ENCODE measurements at places on chromosomes 5 and 9.

DNA sequence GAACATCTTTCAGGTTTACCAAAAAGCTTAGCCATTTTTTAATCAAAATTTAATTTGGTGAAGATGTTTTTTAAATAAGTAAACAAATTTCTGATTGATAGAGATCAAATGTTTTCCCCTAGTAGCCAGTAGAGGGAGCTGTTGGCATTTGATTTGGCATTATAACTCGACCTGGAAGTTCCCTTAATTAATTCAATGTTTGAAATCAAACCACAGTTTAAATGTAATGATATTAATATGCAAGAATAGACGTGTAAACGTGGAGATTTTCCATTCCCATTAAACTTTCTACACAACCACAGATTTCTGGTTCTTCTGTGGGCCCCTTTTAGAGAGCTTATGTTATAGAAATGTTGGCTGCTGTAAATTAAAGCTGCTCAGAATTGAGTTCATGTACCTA is 148.1 kb upstream of the MPDZ start:
- DNase-seq: peak; percentile 30

- DNase-seq: no peak
Measured at GRCh38 chr5:147375151-147375550, 134.7 kb downstream of the DPYSL3 start.

- no peak for DNase-seq
Measured at GRCh38 chr5:76742583-76742982, 26.7 kb downstream of the F2R start.

DNA sequence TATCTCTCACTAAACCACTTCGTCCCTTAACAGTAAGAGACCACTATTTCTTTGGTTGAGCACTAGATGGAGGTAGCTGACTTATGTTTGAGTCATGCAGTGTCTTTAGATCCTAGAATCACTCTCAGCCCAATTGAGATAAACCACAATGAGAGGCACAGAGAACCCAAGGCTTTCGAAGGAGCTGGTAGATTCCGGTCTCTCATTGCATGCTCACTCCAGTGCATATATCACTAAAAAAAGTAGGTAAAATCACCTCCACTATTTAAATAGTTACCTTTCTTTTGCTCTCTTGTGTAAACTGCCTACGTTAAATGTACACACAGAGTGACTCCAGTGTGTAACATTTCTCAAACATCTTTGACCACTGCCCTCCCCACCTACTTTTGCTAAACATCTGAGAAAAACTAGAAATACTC is 27.6 kb downstream of the ACTL7A start:
- no peak for DNase-seq

DNA sequence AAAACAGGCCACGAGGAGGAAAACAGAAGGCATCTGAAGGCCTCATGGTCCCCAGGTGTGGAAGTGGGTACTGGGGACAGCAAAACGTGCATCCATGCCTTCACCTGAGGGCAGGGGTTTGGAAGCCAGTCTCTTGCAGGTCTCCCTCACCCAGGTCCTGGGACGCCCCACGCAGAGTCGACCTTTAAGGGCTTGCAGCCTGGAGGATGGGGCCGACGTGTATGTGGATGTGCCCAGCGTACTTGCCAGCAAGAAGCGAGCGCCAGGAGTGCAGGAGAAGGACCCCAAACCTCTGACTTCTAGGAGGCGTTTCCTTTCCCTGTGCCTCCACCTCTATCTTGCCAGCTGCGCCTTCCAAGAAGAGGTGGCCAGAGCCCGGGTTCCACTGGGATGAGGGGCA is 65.9 kb downstream of the OTULIN start:
- no peak for DNase-seq

GRCh38 chr9:95363051-95363841 is 45.7 kb upstream of the FANCC start:
- no peak for DNase-seq

DNA sequence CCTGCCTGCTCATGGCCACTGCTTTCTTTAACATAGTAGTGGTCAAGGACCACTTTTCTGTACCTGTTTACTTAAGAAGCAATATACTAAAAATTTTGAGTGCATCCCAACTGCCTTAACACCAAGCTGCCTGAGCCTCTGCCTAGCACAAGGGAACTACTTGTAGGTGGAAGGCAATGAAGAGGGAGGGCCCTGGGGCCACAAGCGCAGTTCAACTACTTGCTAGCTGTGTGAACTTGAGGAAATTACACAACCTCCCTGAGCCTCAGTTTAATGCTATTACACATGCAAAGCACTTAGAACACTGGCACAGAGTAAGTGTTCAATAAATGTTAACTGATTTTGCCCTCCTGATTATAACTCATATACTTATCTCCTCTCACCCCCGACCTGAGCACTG is 6.3 kb downstream of the ARL15 start:
- no peak for DNase-seq

GRCh38 chr5:125149527-125149926 is 403.1 kb upstream of the ZNF608 start:
- DNase-seq: no peak

GRCh38 chr5:32779754-32780415 is 68.8 kb downstream of the NPR3 start:
- DNase-seq: no peak

DNA sequence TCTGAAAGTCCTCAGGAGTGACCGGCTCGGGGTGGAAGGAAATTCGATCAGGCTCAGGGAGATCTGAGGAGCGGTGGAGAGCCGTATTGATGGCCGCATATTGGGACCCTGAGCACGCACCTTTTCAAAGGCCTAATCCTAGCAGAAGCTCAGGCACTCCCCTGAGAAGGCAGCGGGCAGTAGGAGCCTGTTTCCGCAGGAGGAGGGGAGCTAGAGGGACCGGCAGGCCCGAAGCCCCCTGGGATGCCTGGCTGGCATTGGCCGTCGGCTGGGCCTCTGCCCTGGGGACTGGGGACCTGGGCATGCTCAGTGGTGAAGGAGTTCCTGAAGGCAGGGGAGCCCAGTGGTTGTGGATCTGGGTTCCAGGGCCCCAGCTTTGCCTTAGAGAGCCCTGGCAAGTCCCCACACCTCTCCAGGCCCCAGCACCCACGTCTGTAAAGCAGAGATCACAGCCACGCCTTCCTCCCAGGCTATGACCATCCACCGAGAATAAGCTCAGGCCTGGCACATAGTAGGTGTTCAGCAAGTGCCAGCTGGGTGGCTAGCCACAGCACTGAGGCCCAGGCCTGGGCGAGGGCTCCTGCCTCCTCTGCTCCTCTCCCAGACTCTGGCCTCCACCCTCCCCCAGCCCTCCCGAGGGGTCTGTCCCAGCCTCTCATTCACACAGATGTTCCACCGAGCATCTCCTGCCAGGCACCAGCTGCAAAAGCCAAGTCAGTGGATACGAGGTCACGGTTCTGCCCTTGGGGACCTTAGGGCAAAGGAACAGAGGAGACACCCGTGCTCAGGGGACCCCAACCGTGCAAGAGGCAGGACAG is 17.2 kb upstream of the QRFP start:
- no peak for DNase-seq

DNA sequence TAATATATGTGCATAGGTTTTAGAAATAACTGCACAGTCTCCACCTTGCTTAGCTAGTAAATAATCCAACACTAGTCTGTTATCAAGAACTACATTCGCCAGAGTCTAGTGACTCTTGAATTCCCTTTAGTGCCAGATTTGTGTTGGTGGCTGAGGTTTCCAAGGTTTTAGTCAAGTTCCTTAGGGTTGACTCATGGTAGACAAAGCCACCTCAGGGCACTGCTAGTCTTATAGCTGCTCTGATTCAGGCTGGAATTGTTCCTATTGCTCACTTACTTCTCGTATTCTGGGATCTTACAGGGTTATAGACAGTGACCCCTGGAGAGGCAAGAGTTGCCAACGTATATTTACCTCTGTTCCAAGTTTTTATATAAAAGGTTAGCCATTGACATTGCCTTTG is 1369.8 kb upstream of the CDH9 start:
- DNase-seq: no peak

- DNase-seq: no peak
Measured at GRCh38 chr9:129270205-129270604, 92.1 kb upstream of the IER5L start.

GRCh38 chr5:11514705-11515432 is 389.4 kb downstream of the CTNND2 start:
- DNase-seq: no peak

- no peak for DNase-seq
Measured at GRCh38 chr5:117594166-117594565, 1019.5 kb upstream of the SEMA6A start.

DNA sequence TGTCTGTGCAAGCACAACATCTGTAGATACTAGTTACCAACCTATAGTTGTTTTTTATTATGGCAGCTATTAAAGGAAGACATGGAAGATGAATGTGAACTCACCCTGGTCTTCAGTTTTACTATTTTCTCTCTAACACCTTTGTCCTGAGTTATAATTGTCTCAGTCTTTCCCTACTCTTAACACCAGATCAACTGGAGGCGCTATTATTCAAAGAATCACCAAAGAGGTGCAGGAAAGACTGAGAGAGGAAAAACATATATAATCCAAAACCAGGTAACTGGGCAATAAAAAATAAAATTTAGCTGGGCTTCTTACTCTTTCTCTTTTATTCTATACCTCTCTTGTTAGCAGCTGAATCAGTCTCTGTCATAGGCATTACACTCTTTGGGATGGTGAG is 134.2 kb upstream of the C6 start:
- DNase-seq: no peak

DNA sequence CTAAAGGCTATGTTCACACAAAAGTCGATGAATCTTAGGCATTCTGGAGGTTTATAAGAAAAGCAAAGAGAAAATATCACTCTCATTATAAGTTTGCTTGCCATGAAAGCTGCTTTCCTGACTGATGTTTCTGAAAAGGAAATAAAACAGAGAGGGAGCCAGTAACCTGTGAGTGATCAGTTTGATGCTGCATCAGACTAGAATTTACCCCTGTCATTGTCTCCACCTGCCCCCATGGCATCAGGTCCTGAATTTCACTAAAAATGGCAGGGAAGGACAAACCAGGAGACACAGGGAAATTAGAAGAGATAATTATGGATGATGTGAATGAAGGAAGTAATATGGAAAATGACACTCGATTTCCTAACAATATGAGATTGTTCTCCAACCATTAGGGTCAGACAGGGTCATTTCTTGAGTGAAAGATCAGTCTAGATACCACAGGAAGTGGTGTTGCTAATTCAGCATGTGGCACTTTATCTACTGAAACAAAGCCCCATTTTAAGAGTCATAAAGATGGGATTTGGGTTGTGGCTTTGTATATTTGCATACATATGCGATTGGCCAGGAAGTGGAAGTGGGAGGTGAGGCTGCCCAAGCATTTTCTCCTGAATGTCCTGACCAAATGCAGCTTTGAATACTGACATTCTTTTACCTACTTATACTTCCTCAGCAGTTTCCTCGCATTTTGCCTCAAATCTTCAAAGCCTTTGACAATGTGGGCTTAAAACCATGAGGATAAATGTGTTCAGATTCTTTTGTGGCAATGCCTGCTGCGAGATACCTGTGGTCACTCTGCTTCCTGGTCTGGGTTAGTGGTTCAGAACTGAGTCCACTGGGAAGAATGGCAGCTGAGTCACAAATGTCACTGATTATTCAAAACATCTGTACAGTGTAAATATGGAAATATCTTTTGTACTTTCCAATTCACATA is 29.7 kb downstream of the MEGF10 start:
- no peak for DNase-seq

DNA sequence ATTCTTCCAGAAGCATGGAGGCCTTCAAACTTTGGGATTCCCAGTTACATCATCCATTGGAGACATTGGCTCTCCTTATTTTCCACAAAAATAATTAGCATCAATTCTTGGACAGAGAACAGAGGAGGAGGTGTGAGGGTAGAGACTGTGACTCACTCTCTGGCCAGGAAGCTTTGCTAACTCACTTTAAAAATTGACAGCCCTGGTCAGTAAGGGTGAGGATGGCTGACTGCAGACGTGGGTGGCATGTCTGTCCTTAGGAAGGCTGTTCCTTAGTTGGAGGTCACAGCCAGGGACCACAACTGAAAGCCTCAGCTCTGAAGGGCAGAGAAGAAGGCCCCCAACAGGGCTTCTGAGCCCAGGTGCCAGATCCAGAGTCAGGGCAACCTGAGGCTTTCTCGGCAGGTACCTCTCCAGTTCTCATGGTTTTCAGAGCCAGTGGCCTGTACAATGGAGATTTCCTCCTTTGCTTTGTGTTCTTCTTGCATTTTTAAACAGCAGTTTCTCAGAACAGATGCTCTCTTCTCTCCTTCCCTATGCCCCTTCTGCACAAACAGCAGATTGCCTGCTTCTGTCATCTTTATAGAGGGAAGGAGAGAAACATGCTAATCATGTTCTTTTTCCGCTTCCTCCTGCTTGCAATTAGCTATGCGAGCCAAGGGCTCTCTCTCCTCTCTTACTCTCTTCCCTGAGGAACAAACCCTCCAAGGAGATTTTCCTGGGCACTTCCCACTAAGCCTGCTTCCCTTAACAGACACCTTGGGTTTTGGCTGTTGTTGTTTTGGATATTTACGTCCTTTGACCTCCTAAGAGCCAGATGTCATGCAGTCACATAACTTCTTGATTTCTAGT is 92.5 kb upstream of the ZNF366 start:
- DNase-seq: no peak

GRCh38 chr9:36924757-36925432 is 109.2 kb downstream of the PAX5 start:
- DNase-seq: no peak

DNA sequence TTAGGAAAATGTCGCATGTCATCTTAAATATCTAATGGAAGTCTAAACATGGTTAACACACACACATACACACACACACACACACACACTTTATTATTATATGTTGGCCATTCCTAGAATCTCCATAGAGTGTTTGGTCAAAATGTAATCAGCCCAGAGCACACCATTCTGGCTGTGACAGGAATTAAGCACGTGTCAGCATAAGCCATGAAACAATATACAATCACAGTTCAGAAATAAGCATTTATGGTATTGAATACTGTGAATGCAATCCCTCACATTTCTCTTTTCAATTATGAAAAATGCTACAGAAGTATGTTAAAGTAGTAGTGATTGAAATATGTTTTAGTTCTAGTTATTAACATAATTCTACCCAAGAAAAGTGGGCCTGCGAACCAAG is 611.6 kb downstream of the PRELID2 start:
- no peak for DNase-seq

- DNase-seq: no peak
Measured at GRCh38 chr5:130198927-130199326, 294.7 kb downstream of the CHSY3 start.

GRCh38 chr9:71796100-71796767 is 27.9 kb upstream of the CEMIP2 start:
- no peak for DNase-seq

DNA sequence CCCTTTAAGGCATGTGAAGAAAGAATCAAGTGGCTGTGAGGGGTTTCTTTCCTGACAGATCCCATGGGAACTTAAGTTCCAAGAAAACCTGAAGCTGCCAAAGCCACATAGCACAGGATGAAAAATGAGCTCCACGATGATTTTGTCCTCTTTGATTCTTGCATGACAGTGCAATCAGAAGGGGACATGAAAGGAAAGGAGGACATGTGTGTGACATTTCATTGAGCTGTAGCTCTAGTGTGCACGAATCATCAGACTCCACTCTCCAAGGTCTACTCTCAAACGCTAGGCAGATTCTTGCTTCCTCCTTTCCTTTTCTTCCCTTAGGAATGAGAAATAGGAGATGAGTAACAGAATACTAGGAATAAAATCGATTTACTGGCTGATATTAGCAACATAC is 142.0 kb downstream of the ZNF608 start:
- no peak for DNase-seq

GRCh38 chr9:109733690-109734089 is 46.3 kb upstream of the PALM2AKAP2 start:
- DNase-seq: no peak

Data from DMS79 (cell line).